ENCODE measurements at places on chromosomes 1 and 21.

DNA sequence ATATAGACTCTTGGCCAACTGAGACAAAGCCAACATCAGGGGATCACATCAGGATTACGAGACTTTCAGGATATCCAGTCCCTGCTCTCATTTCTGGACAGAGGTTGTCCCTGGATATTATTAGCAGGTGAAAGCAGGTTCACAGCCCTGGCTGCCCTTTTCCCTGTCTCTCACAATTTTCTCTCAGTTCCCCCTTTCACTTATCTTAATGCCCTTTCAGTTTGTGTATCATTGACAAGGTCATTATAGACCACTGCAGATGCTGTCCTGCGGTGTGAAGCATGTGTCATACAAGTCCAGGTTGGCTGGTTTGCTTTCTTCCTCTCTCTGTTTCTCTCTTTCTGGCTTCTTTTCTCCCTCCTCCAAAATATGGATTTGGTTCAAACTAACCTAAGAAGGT is 2.1 kb upstream of the KLHDC9 start:
- no peak for DNase-seq

DNA sequence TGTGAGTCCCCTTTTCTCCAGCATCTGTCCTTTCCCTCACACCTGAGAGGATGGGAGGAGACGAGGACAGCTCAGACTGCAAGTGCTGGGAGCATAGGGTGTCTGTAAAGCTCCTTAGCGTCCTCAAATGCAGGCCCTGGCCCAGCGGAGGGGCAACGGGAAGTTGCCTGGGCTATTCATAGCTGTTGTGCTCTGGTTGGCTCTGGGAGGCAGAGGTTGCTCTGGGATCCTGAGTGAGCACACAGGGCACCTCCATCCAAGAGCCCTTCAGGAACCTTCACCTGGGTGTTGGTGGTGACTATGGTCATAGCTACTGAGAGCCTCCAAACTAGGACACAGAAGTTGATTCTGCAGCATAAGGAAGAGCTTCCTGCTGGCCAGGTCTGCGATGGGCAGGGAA is 2.6 kb downstream of the PADI1 start:
- no peak for DNase-seq

GRCh38 chr1:94281361-94282142 is 44.2 kb upstream of the ARHGAP29 start:
- no peak for DNase-seq

DNA sequence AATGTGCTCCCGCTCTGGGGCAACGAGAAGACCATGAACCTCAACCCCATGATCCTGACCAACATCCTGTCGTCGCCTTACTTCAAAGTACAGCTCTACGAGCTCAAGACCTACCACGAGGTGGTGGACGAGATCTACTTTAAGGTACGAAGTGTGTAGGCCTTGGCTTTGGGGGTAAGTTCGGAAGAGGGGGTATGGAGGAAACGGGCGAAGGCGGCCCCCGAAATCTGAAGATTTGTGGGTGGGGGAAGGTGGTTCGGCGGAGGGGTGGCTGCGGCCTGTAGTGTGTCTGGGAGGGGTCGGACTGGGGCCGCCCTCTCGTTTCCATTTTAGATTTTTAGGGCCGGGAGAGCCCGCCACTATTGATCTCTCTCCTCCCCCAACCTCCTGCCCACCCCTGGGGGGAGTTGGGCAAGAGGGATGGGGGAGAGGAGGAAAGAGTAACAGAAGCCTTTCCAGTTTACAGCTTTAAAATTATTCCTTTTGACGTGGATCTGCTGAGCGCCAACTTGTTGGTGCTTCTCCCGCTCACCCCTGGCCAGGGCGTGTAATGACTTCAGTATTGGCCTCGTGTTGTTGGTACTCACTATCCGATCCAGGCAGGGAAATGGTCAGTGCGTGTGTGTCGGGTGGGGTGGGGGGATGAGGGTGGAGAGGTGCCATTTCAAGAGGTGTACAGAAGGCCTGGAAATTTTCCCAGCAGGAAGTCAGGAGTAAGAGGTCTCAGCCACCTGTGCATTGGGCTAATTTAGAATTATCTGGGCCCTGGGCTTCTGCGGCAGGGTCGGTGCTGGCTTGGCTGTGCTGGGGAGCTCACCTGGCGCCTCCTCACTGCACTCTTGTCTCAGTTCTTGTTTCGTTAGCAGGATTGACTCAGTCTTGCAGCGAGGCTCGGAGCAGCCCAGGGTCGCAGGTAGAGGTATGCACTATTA is 880 bp downstream of the PRPF38B start:
- DNase-seq: peak; percentile 69

GRCh38 chr1:205991237-205991636 is 12.0 kb downstream of the RAB7B start:
- peak; percentile 63 for DNase-seq

GRCh38 chr1:230127105-230128054 is 60.3 kb downstream of the GALNT2 start:
- no peak for DNase-seq

DNA sequence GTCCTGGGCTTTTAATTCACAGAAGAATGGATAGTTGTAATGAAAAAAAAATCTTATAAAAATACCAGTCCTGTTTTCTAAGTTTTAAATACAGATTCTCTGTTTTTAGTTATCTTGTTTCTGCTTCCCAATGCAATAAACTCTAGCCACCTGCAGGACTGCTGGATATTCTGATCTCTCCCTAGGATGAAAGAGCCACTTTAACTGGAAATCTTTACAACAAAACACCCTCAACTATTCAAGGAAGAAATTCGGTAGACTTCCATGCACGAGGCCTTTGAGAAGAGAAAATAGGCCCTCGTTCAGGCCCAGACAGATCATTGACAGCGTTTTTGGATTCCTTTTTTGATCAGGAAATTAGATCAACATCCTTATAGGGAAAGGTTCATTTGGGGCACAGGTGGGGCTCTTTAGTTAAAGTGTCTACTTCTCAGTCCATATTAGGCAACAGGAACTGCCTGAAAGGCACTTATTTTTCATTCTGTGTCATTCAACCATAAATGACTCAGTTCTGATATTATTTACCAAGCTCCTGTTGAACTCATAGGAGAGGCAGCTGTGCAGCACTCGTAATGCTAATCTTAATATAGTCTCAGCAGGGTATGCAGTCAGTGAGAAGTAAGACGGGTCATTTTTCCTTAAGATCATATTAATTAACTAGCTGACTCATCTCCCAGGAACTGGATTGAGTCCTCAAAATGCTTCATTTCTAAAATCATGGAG is 71.1 kb upstream of the ERRFI1 start:
- DNase-seq: peak; percentile 83

DNA sequence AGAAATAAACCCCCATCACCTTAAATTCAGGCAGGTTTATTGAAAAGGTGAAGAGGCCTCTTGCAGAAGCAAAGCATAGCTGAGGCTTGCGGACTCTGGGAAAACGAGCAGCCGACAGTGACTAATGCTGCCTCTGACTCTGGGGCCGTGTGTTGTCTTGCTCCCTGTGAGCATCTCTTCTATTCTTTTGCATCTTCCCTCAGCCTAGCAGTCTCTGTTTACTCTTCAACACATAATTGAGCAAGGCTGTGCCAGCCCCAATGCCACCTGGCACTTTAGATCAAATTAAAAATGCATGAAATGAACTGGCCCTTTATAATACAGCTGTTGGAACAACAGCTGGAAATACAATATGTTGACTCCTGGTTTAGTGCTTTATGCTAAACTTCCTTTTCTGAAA is 18.4 kb upstream of the REG4 start:
- no peak for DNase-seq
